ENCODE measurements at places on chromosomes 3 and 15. TPM values are rescaled to one million over a fixed set of nuclear protein-coding genes. Genes with fewer than 3 reads are reported as not detected.

DNA sequence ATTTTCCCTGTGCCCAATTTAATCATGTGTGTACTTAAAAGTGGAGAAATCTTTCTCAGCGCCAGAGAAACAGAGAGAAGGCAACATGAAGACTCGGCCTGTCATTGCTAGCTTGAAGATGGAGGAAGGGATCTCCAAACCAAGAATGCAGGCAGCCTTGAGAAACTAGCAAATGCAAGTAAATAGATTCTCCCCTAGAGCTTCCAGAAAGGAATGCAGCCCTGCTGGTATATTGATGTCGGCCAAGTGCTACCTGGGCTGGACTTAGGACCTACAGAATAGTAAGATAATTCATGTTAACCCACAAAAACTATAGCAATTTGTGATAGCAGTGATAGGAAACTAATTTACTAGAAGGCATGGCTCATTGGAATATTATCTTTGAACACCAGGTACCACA lies 150.9 kb upstream of the ABI3BP start:
- DNase-seq: no peak

- no peak for DNase-seq
These were observed 109.8 kb downstream of the RPL22L1 start for GRCh38 chr3:170760174-170760526.

DNA sequence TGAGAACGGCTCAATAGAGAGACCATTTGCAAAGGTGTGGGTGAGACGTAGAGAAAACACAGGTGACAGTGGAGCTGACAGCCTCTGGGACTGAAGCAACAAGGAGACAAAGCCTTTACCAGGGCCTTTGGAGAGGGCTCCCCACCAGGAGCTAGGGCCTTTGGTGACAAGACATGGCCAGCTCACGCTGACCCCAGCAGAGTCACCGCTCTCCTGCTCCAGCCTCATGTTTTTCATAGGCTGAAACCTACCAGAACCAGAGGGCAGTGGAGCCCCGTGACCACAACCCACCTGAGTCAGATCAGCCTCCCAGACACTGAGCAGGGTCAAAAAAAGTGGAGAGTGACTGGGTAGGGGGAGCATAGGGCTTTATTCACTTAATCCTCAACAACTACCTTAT lies 214.7 kb downstream of the SHQ1 start:
- no peak for DNase-seq

GRCh38 chr3:99875929-99876841 lies 58.5 kb downstream of the CMSS1 start:
- DNase-seq: peak; percentile 78

GRCh38 chr15:78950902-78951840 lies 6.3 kb upstream of the CTSH start:
- no peak for DNase-seq

DNA sequence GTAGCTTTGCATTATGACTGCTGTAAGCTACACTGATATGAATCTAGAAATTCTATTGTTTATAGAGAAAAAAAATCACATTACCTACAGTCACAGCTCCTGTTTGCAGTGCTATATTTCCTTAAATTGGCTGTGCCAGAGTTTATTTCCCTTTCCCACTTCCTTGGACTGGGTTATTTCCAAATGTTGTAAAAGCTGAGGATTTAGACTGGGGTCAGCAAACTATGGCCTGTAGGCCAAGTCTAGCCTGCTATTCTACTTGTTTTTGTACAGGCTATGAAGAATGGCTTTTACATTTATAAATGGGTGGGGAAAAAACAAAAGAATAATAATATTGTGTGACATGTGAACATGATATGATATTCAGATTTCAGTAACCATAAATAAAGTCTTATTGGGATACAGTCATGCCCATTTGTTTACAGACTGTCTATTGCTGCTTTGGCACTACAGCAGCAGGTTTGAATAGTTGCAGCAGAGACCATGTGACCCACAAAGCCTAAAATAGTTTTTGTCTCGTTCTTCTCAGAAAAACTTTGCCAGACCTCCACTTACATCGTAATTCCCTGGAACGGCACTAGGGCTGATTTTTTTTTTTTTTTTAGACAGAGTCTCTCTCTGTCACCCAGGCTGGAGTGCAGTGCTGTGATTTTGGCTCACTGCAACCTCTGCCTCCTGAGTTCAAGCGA lies 7.8 kb downstream of the GLDN start:
- no peak for DNase-seq

- DNase-seq: no peak
These were observed 68.9 kb downstream of the NPTN start for GRCh38 chr15:73564255-73564654.

DNA sequence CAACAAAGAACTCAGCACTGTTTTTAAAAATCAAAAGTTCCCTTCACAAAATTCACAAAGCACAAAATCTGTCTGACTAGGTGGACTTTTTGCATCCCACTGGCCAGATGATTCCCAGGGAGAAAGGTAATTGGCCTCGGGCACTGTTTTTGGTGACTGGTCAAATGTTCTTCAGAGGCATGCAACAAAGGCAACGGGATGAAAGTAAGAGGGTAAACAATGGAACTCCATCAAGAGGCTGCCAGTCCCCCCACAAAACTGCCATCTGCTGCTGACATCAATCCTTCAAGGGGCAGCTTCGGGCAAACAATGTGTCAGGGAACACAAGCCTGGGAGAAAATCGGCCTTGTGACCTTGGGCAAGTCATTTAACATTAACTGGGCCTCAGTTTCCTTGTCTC lies 3.3 kb downstream of the SRGAP3 start:
- DNase-seq: no peak

- no peak for DNase-seq
These were observed 251.4 kb upstream of the RGMA start for GRCh38 chr15:93340406-93340805.

DNA sequence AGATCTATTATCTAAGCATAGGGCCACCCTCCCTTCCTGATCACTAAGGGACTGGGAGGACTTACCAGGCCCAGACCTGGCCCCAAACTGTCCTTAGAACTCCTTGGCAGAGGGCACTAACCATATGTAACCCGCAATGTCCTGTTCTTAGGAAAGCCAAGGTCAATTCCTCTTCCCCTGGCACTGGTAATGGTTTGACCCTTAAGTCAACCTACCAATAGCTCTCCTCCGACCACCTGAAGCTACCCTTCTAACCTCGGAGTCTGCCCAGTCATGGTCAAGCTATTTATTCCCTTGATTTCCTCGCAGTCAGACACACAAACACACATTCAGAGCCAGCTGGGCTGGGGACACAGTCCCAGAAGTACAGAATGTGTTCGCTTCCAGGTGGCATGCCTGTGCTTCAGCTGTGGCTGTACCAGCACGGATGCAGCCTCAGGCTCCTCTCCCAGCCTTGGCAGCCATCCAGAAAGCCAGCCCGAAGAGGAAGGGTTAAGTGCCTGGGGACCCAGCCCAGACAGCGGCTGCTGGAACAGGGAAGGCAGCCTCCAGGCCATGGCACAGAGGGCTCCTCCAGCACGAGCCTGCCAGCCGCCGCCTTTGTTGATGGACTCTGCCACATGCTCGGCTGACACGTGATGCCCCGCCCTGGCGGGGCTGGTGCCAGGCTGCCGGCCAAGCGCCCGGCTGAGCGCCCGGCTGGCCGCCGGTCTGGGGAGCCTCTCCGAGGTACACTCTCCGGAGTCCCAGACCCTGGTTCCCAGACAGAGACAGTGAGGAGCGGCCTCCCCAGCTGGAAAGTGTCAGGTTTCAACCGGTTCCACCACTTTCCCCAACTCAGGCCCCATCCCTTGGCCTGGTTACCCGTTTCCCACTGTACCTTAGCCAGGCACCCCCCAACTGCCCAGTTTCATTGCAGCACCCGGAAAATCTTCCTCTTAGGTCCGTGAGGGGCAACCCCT lies 5.5 kb downstream of the BMF start:
- DNase-seq: no peak

DNA sequence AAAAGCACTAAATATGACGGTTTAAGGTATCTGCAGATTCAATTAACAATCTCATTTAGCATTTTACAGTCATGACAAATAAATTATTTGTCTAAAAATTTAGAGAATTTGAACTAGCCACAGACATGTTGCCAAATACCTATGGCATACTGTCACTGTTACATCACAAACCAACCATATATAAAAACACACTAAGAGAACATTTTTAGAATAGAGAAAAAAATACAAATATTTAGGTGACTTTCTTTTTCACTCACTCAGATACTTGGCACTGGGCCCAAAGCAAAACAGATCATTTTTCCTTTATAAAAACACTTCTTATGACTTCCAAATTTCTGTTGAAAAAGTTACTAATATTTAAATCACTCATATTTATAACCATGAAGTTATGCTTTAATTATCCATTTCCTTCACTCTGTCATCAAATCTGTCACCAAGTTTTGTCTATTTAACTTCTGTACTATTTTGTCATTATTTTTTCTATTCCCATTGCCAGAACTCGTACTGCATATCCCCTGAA lies 644.7 kb downstream of the OTOL1 start:
- DNase-seq: no peak

- no peak for DNase-seq
These were observed 17.5 kb downstream of the NUSAP1 start for GRCh38 chr15:41350057-41350717.

Gene CLDN1
- polyA plus RNA-seq: 58.9 TPM

Gene TTBK2
- polyA plus RNA-seq: 11.5 TPM

Gene ARGFX
- polyA plus RNA-seq: not detected

Gene GHRL
- 3.2 TPM for polyA plus RNA-seq

Gene ANKRD63
- 0.48 TPM for polyA plus RNA-seq

Gene GMNC
- polyA plus RNA-seq: 4.9 TPM

Gene CIDEC
- polyA plus RNA-seq: not detected
